Muscle of leg (tissue), 16 donors: ENCODE measurements at places on chromosomes 4 and X.

GRCh38 chrX:102338162-102338561 is 91.2 kb downstream of the NXF2 start:
- DNase-seq = no peak

DNA sequence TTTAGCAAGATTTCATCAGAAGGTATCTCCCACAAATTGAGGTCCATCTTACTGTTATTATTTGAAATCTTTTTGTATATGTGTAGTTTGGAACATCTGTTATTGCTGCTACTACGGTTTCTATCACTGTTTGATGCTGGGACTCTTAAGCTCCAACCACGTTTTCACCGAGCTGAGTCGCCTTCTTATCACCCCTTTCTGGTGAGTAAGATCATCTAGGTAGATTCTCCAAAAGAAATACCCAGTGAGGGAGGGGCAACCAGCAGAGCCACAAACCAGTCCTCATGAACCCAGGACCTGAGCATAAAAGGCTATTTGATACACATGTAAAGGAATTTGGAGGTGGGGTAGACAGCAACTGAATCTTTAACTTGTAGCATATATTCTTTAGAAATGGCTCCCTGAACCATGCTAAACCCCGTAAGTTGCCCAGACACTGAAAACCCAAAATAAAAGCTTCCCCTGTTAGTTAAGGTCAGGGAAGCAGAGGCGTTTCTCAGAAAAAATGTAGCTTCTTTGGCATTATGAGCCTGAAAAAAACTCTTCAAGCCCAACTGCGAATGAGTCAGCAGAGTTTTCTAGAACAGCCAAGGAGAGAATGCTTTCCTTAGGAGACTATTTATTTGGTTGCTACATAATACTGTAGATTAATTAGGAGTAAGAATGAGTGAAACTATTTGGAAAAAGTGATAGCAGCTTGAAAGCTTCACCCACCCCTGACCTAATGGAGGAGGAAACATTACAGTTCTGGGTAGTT is 53.8 kb upstream of the ATXN3L start:
- peak; percentile 74 for DNase-seq

GRCh38 chr4:102791318-102791835 is 30.6 kb upstream of the MANBA start:
- DNase-seq = no peak

GRCh38 chrX:105701310-105702052 is 120.9 kb upstream of the NRK start:
- peak; percentile 45 for DNase-seq

DNA sequence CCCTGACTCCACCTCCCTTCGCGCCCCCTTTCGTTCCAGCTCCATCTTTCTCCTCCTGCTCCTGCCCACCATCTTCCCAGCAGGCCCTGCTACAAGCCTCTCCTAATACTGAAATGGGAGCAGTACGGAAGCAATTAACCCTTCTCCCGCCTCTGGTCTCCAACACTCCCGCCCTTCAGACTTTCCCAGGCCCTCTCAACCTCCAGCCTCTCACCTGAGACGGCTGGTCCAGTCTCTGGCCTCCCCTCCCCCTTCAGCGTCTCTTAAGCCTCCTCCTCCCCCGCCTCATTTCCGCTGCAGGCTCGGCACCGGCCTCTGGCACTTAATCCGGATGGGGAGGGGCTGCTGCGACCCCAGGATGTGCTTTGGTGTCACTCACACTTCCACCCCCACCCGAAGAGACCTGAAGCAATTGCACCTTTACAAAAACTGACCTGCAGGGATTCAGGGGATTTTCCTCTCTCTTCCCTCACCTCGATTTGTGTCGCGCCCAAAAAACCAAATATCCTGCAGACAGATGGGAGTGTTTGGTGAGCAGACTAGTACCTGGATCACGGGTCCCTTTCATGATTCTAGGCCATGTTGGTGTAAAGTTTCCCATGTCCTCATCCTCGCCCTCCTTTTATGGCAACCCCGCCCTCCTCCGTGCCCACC is 657 bp downstream of the TCEAL8 start:
- peak; percentile 79 for DNase-seq

- DNase-seq = no peak
Measured at GRCh38 chrX:363621-364375, 22.9 kb downstream of the PPP2R3B start.

- DNase-seq = peak; percentile 55
Measured at GRCh38 chr4:8355864-8356565, 84.5 kb downstream of the ACOX3 start.

DNA sequence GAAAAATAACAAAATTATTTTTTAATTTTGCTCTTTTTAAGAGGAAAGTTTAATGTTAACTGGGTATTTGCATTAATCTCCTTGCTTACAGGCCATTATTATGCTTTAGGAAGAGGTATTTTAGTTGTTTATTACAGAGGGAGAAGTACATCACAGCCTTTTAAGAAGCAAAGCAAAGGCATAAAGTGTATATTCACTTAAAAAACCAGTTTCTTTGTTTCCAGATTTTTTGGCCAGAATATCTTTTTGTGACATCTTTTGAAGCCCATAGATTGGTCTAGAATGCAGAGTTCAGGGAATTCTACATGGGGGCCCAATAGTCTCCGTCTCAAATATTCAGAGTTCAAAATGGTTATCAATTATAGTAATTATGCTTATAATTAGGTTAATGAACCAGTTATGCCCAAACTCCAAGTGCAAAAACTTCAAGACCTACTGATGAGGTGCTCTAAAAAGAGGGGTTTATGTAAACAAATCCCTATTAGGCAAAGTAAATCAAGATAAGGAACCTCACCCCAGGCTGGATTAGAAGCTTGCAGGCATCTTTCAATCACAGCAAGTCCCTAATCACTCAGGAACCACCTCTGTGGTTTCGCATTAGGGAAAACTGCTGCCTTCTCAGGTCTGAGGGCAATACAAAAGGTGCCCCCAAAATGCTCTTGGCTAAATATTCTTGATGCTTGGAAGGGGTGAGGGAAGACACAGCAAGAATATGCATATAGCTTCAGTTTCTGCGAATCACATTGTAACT is 1.4 kb downstream of the CXXC4 start:
- DNase-seq = no peak

DNA sequence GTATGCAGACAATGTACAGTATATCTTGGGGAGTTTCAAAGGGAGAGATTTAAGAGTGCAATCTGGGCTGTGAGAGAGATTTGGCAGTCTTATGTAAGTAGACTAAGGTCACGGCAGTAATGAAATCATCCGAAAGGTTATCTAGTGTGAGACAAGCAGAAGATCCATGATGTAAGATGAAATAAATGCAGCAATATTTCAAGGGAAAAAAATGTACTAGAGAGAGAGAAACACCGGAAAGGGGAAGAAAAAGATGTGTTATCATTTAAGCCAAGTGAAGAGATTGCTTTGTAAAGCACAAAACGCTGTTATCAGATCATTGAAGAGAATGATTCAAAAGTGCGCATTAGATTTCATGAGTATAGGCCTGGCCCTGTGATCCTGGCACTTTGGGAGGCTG is 88.4 kb upstream of the GUCY1A1 start:
- peak; percentile 41 for DNase-seq

DNA sequence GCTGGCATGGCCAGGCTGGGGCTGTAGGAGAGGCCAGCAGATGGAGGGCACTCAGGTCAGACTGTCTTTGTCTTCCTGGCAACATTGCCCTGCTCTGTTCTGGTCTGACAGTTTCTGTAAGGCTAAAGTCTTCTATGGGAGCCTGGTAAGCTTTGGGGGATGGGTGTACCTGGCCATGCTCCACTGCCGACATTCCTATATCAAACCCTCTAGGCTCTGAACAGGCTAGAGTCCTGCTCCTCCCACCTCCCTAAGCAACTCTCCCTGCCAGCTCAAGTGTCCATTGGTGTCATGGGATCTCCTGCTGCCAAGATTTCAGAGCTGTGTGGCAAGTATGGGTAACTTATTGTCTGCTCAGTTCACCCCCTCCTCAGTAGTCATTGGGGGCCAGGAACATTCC is 163.5 kb upstream of the UGT8 start:
- DNase-seq = no peak

- no peak for DNase-seq
Measured at GRCh38 chrX:148333989-148334388, 166.4 kb upstream of the AFF2 start.

DNA sequence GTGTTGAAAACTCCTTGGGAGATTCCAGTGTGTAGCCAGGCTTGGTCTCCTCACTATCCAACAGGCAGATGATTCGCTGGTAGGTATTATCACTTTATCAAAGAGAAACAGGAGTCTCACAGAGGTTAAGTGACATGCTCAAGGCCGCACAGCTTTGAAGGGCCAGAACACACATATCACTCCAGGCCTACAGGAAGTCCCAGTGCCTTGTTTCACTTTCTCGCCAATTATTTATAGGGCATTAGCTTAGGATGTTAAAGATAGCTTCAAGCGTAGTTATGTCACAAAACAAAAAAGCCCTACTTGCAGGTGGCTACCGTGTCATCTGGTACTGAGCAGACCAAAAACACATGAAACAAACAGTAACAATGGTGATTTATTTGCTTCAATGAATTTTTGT is 13.2 kb downstream of the ATP8A1 start:
- DNase-seq = no peak

GRCh38 chr4:56321251-56321650 is 66.0 kb downstream of the AASDH start:
- peak; percentile 70 for DNase-seq

DNA sequence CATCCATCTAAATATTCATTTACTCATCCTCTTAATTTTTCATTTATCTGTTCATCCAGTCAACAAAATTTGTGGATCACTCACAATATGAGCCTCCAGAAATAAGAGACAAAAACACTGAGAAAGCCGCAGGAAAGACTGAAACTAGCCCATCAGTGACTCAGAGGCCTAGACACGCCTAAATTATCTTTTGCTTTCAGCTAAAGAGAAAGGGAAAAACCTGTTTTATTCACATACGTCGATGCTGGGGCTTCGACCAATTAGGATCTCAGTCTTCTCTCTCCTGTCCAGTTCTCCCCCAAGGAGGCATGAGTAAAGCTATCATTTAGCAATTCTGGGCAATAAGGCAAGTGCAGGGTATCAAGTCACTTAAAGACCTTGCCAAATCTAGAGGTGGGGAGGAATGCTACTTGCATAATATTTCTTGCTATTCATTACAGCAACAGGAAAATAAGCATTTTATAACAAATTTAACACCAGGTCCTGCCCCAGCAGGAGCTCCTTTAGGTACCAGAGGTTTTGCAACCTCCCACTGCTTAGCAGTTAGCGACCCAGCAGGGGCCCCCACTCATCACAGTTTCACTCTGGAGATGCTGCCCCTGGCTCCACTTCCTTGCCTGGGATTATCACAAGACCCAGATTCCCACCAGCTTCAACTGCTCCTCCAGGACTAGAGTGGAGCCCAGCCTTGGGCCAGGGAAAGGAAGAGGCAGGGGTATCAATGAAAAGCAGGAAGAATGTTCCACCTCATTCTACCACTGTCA is 30.1 kb upstream of the TMEM154 start:
- DNase-seq = no peak

DNA sequence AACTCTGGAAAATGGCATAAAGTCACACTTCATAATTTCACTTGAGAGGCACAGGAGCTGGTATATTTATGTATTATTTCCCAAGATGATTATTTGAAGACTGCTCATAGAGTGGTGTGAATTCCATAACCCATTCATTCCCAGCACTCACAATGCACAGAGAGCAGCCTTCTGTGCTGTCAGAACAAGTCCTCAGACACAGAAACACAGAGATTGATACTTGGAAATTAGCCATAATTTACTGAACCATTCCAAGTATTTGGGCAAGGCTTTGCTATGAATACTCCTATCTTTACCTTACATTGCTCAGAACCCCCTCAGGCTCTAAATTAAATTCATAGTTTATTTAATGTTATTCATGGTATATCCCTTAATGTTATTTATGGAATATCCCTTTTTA is 53.6 kb downstream of the PABPC4L start:
- no peak for DNase-seq

DNA sequence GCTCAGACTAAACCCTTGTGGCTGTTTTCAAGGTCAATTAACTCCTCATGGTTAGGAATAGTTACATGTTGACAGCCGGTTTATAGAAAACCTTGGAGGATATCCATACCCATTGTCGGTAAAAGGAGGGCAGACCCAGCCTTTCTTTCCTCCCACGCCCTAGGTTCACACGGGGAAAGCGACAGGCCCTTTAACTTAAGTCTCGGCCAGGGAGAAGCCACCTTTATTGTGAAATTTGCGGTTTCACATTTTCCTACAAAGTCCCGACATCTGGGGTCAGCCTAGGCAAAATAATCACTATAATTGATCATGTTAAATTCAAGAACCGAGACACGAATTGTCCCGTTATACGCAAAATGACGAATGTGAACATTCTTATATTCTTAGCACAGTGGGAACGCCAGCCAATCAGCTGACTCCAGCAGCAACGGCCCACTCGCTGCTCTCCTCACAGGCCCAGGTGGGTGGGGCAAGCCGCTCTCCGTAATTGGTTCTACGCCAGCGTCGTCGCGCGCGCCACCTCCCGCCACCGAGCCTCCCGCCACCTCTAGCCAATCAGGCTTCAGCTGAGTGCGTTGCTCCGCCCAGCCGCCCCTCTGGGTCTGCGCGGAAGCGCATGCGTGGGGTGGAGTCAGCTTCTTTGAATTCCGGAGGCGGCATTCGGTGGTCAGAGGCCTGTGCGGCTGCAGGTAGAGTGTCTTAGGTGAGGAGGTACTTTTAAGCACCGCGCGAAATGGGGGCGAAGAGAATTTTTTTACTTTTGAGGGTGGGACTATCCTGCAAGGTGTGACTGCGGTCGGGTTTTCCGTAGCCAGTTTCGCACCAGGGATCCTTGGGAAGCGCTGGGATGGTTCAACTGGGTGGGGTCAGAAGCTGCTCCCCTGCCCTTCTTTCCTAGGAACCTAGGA is at the start of gene CENPI:
TSS of gene CENPI (plus strand) at position 659 of the 908 bp plus-strand sequence. CDS start 2,867 bp downstream, outside the sequence.
- DNase-seq = peak; percentile 97

GRCh38 chr4:186829097-186829496 is 105.4 kb upstream of the FAT1 start:
- no peak for DNase-seq

DNA sequence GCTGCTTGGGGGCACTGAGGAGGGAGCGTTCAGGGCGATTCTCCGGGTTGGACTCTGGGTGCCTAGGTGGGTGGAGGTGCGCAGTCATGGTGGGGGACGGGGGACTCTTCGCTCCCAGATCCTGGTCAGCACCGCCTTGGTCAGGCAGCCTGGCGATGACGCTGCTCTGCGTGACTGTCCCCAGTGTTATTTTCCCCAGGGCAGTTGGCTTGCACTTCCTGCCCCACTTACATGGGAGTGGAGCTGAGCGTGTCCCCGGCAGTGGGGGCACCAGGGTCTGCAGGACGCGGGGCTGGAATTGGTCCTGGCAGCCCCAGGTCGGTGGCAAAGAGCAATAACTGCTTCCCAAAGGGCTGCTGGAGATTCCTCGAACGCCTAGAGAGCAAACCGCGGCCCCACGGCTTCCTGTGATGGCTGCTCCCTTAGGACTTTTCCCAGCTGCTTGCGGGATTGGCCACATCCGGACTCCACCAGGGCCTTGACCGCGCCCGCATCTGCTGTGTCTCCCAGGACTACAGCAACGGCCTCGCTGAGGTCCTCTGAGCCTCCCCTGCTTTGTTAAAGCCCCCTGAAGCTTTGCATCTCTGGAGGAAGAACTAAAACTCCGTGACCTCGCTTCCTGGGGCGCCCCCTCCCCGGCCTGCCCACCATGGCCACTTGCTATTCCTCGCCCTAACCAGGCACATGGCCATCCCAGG is 35.3 kb upstream of the GPR78 start:
- peak; percentile 33 for DNase-seq

GRCh38 chr4:89836031-89836745 is 773 bp downstream of the SNCA start:
- peak; percentile 11 for DNase-seq

- no peak for DNase-seq
Measured at GRCh38 chr4:10075158-10075863, 41.3 kb downstream of the WDR1 start.
